Gastroesophageal sphincter (tissue), 4 donors: ENCODE measurements at places on chromosomes 3 and 15. TPM values are rescaled to one million over a fixed set of nuclear protein-coding genes. Genes with fewer than 3 reads are reported as not detected.

PODXL2 gene
- total RNA-seq = 1.9 TPM

ATP13A4 gene
- 2.3 TPM for total RNA-seq

ERC2 gene
- 2.0 TPM for total RNA-seq

MYRIP gene
- 6.4 TPM for total RNA-seq

ZMYND10 gene
- not detected for total RNA-seq

ALS2CL gene
- 9.7 TPM for total RNA-seq

SLC22A13 gene
- 0.54 TPM for total RNA-seq

COL6A5 gene
- 0.04 TPM for total RNA-seq

CKMT1B gene
- 6.4 TPM for total RNA-seq

ISG20 gene
- total RNA-seq = 4.6 TPM

ZNF385D gene
- 12.8 TPM for total RNA-seq

MUSTN1 gene
- total RNA-seq = 20.8 TPM

CTXND1 gene
- 0.78 TPM for total RNA-seq

ANKRD34C gene
- total RNA-seq = not detected

SLC12A6 gene
- 14.8 TPM for total RNA-seq

TNFAIP8L3 gene
- total RNA-seq = 19.8 TPM

LMAN1L gene
- not detected for total RNA-seq

CFAP91 gene
- total RNA-seq = 4.7 TPM

ROBO2 gene
- total RNA-seq = under 0.01 TPM

NOX5 gene
- not detected for total RNA-seq
